ENCODE measurements at places on chromosomes 6 and 20.

DNA sequence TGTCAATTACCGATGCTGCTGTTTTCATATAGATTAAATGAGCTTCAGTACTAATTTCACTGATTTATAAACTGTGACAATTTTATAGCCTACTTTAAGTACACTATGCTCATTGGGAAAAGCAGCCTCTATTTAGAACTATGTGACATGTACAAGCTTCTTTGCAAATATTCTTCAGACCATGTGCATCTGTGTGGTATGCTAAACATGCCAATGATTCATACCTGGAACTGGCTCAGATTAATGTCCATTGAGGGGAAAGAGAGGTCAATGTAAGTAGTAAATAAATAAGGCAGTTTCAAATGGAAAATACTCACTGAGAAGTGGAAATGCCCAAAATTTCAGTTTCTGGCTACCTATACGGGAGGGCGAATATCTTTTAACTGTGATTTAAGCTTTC lies 777.7 kb downstream of the C6orf118 start:
- no peak for DNase-seq

GRCh38 chr20:17611540-17612286 lies 41.8 kb downstream of the DSTN start:
- DNase-seq, result no peak

DNA sequence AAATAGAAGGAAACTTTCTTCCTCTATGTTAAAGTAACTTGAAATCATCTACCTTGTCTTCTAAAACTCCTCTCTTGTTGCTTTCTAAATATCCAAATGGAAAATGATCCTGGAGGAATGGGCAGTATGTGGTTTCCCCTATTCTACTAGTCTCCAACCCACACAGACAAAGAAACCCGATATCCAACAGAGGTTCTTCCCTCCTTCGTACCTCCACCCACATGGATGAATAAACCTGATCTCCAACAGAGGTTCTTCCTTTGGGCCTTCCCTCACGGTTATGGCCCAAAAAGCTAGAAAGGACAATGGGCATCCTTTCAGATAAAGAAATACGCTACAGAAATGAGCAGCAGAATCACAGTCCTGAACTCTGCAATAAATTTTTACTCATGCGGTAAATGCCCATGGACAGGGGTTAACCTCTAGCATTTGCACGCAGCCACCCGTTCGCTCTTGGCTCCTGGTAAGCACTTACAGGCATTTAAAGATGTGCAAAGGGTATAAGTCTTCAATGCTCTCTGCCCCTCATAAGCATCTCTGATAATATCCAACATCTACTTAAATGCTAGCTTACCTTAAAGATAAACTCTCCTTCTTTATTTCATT lies 130.9 kb downstream of the GMPR start:
- no peak for DNase-seq

DNA sequence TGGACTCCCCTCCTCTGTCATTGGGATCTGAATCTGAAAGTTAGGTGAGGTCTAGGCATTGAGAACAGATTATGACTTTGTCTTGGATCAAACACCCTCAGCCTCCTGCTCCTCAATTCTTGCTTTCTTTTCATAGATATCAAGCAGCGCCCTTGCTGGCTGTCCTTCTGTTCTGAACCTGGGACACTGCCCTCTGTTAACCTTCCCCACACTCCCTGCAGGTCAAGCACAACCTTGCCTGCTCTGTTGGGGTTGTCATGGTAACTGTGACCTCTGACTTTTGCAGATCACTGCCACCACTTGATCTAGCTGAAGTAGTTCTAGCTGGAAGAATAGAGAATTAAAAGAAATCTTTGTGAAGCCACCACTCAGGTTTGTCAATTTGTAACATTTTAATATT lies 16.4 kb upstream of the MICA start:
- DNase-seq, result no peak

- DNase-seq, result no peak
These were observed 65.9 kb upstream of the HCRTR2 start for GRCh38 chr6:55108134-55109130.

DNA sequence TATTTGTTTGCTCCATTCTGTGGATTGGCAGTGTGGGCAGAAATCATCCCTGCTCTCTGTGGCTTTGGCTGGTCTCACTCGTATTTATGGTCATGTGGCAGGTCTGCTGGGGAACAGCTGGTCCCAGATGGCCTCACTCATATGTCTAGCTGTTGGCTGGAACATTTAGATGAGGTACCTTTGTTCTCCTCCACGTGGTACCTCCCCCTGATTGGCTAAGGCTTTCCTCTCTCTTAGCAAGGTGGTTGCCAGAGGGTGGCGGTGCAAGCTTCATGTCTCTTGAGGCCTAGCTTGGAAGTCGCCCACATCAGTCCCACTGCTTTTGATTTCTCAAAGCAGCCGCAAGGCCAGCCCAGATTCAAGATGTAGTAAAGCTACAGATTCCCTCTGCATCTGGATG lies 348.5 kb upstream of the BTBD3 start:
- no peak for DNase-seq

- DNase-seq, result no peak
These were observed 31.0 kb downstream of the RNASET2 start for GRCh38 chr6:166925141-166925996.

DNA sequence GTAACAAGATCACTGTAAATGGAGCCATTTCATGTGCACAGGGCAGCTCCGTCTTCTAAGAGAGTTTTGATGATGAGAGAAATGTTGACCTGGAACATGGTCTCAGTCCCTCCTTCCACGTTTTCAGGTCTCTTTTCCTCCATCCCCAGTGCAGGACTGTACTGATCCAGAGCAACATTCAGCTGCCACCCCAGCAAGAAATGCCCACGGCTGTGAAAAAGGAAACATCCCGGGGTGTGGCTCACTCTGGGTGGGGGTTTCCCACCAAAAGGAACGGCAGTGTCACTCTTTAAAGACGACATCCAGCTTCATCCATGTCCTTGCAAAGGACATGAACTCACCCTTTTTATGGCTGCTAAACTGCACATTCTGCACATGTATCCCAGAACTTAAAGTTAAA lies 92.6 kb downstream of the ERMARD start:
- DNase-seq, result no peak

DNA sequence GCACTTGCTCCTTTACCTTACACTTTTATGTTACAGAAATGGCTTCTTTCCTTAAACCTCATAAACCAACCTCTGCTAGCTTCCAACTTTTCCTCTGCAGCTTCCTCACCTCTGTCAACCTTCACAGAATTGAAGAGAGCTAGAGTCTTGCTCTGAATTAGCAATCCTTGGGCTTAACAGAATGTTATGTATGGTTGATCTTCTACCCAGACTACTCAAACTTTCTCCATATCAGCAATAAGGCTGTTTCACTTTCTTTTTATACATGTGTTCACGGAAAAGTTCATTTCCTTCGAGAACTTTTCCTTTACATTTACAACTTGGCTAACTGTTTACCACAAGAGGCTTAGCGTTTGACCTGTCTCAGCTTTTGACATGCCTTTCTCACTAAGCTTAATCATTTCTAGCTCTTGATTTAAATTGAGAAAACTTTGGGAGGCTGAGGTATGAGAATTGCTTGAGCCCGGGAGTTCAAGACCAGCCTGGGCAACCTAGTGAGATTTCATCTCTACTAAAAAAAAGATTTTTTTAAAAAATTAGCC lies 207.3 kb downstream of the BMP7 start:
- no peak for DNase-seq

DNA sequence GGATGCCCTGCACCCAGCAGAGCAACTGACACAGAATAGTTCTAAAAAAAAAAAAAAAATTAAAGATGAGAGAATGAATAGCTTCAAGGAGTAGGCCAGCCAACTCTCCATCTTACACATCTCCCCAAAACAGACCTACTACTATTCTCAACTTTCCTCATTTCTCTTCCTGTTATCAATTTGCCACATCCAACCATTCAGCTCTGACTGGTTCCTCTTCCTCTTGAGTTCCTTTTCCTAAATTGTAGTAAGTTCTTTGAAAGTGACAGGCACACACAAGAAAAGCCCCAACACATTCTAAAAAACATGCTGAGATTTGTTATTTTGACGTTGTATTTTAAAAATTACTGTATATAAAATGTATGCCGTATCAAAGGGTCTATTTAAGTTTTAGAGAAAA lies 117.2 kb downstream of the PDSS2 start:
- DNase-seq, result no peak

- DNase-seq, result no peak
These were observed 31.4 kb downstream of the TSHZ2 start for GRCh38 chr20:53003420-53004154.

DNA sequence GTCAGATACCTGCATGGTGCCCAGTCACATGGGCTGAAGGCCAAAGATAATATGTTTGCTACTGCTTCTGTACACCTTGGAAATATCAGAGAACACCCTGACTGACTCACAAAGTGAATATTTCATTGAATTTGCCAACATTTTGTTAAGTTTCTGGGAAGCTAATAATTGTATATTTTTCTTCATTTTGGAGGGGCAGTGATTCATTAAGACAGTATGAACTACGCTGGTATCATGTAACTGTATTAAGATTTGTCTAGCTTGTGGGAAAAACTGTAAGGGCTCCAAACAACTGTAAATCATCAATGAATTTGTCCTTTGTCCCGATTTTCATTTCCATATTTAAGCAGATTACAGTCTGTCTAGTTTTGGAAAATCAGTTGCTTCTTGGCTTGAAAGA lies 102.3 kb upstream of the CCN2 start:
- DNase-seq, result no peak

DNA sequence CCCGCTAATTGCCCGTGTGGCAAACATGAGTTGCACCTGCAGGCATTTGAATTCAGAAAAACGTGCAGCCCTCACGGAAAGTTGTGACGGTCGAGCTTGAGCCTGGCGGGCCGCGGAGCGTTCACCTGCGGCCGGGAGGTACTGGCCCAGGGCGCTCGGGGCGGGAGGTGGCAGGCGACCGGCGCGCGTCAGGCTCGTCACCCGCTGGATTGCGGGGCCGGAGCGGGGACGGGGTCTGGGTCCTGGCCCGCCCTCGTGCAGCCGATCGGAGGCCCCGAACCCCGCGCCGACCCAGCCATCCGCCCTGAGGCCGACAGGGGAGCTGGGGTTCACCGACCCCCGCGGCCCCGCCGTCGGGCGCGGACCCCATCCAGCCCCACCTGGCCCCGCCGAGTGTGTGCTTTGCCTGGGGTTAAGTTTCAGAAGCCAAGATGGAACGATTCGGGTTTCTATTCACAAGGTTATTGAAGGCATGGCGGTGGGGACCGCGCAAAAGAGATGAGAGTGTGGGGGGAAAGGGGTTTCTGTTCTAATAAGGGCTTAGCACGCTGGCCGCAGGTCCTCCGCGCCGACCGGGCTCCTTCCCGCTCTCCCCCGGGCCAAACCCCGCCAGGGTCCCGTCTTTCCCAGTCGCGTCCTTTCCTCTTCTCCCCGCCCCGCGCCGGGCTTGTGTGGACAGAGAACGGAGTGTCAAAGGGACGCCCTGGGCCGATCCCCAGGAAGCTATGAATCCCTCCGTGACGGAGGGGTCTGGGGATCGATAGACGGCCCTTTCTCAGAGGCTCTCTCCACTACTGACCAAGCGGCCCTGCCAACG lies 1.6 kb upstream of the HEY2 start:
- no peak for DNase-seq

DNA sequence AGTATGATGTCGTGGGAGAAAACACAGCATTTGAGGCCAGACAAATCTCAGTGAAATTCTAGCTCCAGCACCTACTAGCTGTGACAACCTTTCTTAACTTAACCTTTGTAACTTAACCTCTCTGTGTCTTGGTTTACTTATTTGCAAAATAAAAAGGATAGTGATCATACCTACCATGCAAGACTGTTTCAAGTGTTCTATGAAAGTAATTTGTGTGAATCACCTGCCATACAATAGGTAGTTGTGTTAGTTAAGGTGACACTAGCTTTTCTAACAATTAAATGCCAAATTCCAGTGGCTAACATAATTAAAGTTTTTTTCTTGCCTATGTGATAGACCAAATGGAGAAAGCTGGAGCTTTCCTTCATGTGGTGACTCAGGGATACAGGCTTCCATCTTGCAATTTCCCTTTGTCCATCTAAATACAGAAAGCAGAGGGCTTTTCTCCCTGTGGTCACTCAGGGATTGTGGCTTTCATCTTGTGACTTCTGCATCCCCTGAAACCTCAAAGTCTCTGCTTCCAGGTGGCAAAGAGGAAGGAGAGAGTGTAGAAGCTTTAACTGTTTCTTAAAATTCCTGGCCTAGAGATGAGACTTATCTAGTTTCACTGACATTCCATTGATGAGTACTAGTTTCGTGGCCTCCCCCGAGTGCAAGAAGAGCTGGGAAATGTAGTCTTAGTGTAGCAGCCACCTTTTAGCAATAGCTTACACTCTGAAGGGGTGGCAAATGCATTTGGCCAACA lies 311.4 kb downstream of the CLIC5 start:
- no peak for DNase-seq

GRCh38 chr6:4916954-4917561 lies 86.8 kb downstream of the RPP40 start:
- DNase-seq, result no peak

- no peak for DNase-seq
These were observed 175.6 kb downstream of the FOXA2 start for GRCh38 chr20:22408521-22409402.

GRCh38 chr20:25608774-25609173 lies 15.0 kb downstream of the NANP start:
- DNase-seq, result no peak

GRCh38 chr6:50289366-50289765 lies 239.6 kb upstream of the DEFB112 start:
- DNase-seq, result no peak

DNA sequence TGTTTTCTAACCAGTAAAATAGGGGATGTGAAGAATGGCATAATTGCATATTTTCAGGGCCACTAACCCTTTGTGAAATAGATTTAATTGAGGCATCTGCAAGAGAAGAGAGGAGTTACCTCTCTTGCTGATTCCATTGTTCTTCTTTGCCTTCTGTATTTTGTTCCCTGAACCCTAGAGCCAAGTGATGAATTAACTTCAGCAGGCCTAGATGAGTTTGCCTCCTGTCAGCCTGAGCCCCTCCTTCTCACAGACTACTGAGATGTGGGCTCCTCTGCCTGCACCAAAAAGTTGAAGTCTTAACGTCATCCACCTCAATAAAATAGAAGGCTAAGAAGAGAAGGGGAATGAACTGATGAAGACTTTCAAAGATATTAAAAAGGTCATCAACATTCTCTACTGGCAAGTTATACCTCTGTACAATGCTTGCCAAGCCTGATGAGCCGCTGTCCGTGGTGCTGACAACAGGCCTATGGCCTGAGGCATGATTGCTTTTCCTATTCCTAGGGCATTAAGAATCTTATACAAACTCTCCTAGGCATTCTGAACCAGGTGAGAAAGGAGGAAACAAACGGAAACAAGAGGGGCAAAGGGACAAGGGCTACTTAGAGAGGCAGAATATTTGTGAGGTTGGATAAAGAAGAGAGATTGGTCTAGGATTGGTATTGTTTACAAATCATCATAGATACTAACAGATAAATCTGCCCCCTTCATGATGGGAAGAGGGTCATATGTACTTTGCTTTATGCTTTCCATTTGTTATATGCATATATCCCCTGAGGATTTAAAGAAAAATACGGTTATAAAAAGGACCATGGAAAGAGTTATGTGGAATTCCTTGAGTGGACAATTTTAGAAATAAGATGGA lies 46.8 kb downstream of the CD24 start:
- DNase-seq, result no peak
